ENCODE measurements at places on chromosomes 7 and 10.

DNA sequence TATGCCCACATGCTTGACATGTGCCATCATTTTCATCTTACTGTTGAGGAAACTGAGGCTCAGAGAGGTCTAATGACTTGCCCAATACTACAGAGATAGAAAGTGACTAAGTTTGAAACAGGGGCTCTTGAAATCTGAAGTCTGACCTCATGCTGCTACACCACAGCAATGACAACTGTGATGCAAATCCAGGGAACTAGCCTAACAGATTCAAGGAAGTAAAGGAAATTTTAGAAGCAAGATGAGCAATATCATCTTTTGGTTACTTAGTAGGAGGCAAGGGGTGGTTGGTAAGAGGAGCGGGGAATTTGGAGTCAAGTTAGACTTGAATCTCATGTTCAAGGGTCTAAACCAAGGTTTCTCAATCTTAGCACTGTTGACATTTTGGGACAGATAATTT lies 26.3 kb upstream of the OSBPL3 start:
- no peak for DNase-seq

GRCh38 chr10:104197364-104197763 lies 34.8 kb downstream of the CFAP43 start:
- no peak for DNase-seq

DNA sequence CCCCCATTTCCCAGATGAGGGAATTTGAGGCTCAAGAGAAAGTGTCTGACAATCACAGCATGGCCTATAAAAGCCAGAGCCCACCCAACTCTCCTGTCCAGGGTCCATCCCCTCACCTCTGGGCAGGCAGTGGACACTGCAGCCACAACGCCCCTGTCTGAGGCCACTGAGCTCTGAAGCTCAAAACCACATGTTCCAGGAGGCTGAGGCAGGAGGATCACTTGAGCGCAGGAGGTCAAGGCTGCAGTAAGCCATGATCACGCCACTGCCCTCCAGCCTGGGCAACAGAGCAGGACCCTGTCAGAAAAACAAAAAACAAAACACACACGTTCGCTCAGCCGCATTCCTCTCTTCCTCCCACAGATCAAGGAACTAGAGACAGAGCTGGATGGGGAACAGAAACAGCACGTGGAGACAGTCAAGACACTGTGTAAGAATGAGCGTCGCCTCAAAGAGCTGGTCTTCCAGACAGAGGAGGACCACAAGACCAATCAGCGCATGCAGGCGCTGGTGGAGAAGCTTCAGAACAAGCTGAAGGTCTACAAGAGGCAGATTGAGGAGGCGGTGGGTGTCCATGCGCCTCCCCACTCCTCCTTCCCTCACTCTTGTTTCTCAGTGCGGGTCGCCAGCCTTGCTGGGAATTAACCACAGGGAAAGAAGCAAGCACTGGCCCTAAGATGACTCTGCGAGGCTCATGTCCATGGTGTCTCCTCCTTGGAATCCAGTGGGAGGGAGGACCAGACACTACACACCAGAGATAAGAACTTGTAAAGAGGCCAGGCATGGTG lies 20.0 kb upstream of the ARPC1A start:
- no peak for DNase-seq

- DNase-seq: peak; percentile 68
Observed at GRCh38 chr7:390761-391410, 100.9 kb downstream of the FOXL3 start.

- DNase-seq: no peak
Observed at GRCh38 chr7:41085244-41085643, 617.6 kb downstream of the INHBA start.

DNA sequence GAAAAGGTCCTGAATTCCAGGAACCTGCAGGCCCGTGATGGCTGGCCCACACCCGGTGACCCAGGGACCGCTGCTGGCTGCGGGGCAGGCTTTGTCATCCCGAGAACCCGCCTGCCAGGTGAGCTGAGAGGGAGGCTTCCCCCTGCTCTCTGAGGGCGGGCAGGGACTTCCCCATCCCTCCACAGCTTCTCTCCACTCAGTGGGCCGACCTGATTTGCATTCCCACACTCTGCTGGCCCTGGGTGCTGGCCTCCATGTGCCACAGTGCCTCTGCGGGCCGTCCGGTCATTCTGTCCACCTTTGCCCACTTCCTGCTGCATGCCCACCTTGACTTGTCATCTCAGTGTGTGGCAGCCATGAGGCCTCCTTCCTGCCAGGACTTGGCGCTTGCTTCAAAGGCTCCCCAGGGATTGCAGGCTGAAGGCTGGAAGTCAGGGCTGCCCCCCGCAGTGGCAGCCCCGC lies 35.3 kb downstream of the PALD1 start:
- DNase-seq: peak; percentile 90

DNA sequence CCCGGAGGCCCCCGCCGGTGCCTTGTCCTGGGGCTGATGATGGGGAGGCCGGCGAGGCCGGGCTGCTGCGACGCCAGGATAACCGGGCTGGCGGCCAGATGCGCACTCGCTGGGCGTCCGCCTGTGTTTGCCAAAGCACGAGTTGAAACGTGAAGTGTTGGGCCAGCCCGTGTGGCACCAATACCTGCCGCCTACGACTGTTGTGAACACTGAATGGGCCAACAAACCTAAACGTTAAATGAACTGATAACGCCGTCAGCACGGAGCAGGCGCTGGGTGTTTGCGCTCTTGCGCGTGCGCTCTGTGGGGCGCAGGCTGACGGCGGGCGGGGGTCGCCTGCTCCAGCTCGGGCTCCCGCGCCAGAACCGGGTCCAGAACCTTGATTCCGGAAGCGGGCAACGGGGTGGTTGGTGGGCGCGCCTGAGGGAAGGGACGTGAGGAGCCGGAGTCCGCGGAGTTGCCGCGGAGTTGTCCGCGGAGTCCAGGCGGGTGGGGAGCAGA lies 658 bp downstream of the CYP2E1 start:
- peak; percentile 41 for DNase-seq

- peak; percentile 86 for DNase-seq
Observed at GRCh38 chr10:67849331-67850011, 11.5 kb upstream of the DNAJC12 start.

DNA sequence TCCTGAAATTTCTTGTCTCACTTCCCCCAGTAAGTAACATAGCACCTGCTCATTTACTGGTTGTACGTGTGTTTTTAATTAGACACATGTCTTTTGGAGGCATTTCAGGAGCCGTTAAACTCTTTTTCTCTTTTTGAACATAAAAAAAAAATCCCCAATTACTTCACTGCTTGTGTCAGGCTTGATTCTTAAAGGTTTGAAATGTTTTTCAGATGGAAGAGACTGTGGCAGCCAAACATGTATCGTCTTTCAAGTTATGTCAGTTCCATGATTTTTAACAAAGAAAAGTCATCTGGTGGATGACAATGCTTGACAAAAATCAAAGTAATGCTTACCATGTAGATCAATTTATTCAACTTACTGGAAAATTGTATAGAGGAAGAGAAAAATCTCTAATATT lies 585.8 kb downstream of the GATA3 start:
- no peak for DNase-seq

- peak; percentile 66 for DNase-seq
Observed at GRCh38 chr7:74656441-74656836, 1.1 kb upstream of the GTF2I start.

GRCh38 chr10:23106331-23107072 lies 11.1 kb downstream of the MSRB2 start:
- peak; percentile 35 for DNase-seq

DNA sequence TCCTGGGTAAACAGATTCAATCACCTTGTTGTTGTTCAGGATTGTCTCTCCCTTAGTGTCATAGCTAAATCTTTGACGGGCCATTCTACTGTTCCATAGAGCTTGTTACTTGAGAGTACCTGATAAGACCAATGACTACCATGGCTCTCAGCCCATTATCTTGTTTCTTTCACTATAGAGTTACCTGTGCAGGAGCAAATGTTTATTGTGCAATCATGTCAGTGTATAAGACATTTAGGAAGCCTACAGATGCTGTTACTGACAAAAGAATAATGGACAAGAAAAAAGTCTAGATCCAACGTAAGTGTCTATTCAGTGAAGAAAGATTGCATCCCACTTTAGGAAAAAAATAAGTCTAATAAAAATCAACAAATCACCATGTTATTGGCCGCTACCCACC lies 1041.7 kb upstream of the AUTS2 start:
- no peak for DNase-seq

GRCh38 chr7:158109364-158110033 lies 478.1 kb downstream of the PTPRN2 start:
- no peak for DNase-seq

DNA sequence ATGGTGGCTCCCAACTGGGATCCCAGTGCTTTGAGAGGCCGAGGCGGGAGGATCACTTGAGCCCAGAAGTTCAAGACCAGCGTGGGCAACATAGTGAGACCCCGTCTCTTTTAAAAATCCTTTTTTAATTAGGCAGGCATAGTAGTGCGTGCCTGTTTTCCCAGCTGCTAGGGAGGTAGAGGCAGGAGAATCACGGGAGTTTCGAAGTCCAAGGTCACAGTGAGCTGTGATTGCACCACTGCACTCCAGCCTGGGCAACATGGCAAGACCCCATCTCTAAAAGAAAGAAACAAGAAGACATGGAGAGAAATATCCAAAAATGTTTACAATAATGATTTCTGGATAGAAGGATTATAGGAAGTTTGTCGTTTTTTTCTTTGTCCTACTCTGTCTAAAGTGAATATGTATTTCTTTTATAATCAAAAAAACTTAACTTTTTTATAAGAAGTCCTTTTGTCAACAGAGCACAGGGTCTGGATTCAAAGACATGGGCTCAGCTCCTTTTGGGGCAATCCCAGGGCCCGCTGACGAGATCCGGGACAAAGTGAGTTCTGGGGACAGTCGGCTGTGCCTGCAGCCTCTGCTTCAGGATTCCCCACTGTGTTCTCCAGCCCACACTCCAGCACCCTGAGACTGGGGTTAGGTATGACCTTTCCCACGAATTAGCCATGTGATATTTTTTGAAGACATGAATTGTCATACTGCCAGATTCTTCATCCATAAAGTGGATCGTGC lies 45.6 kb downstream of the PDGFA start:
- peak; percentile 36 for DNase-seq

GRCh38 chr7:152850420-152850819 lies 90.9 kb downstream of the ACTR3B start:
- DNase-seq: no peak

DNA sequence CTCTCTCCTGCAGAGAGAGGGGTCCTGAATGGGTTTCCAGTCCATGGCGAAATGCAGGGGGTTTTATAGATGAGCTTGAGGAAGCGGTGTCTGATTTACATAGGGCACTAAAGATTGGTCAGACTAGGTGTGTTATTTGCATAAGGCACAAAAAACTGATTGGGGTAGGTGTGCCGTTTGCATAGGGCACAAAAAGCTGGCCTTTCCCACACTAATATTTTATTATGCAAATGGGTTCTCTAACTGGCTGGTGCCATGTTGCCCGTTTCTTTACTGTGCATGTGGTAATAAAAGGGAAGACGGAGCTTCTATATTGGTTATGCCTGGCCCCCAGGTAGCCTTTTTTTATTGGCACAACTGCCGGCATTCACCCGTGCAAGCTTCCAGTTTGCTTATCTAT lies 50.2 kb downstream of the MALRD1 start:
- DNase-seq: no peak

- peak; percentile 88 for DNase-seq
Observed at GRCh38 chr10:73730153-73730906, 13.8 kb upstream of the SEC24C start.

DNA sequence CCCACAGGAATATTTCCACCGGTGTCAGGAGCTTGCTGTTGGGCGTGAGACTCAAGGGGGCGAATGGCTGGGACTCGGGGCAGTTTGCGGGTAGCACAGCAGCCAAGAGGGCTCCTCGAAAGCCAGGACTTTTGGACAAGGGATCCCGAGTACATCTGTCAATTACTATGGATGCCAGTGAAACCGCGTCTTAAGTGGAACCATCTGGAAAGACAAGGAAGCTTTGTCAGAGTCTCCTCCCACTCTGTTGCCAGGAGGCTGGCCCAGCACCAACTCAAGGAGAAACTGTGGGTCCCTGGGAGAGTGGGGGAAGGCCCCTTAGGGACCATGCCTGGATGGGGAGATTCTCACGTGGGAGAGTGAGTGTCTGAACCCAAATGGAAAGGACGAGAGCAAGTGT lies 57.1 kb downstream of the C10orf143 start:
- DNase-seq: no peak

DNA sequence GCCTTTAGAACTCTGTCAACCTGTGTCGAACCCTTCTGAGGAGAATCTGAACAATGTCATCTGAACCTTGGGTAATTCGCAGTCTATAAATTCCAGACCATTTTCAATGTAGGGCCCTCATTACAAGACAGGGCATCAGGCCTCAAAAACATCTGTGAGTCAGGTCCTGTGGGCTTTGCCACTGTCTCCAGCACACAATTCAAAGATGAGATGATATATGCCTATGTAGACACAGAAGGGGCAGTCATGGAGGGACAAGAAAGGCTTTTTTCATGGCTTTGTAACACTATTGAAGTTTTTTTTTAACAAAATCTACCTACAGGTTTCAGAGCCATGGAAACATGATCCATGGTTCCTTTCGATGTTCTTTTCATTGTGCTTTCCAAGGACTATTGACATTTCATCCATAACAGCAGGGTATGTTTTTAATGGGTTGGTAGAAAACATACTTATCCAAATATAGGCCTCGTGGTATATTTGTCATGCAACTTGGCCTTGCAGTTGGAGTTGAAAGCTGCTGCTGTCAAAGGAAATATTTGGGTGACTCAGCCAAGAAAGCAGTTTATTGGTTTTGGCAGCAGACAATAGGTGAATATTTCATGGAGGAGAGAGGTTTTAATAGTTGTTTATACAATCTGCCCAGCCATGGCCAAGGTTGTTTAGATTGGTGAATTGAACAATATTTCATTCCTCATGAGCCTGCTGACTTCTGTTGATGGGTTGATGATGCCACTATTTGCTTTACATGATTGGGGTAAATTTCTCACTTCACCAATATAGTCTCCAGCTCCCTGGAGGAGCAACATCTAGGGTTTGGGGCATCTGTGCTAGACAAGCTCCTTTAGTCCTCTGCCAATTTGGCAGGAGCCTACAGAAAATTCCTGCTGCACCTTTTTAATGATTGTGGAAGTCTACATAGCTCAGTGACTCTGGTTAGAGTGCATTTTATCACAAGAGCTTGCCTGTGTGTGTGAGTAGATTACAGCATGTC lies 158.4 kb upstream of the TMEM72 start:
- DNase-seq: no peak

DNA sequence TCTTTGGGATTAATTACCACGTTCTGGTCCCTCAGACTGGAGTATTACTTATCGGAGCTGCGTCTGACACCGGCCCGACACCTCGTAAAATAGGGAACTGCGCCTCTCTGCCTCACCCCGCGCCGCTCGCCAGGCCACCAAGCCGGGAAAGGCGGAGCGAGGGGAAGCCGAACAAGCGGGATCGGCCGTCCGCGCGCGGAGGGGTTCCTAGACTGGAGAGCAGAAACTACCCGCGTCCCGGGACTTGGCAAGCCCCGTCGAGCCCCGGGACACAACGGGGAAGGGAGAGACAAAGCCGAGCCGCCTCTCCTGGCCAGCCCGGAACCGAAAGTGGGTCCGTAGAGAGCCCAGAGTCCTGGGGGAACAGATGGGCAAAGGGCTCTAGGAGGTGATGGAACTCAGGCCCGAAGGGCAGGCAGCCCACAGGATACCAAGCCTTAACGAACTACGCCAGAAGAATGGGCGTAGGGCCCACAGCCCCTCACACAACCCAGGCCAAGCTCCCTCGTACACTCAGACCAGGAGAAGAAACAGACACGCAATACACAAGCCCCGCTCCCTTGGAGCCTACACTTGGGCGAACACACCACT lies 6.5 kb downstream of the LBX1 start:
- DNase-seq: peak; percentile 69

GRCh38 chr10:108014145-108014901 lies 849.8 kb upstream of the SORCS1 start:
- no peak for DNase-seq

GRCh38 chr7:4841007-4841784 lies 20.6 kb downstream of the PAPOLB start:
- no peak for DNase-seq

Measured in H7 (cell line).